ENCODE measurements at places on chromosomes 12 and 14. TPM values are rescaled to one million over a fixed set of nuclear protein-coding genes. Genes with fewer than 3 reads are reported as not detected.

DNA sequence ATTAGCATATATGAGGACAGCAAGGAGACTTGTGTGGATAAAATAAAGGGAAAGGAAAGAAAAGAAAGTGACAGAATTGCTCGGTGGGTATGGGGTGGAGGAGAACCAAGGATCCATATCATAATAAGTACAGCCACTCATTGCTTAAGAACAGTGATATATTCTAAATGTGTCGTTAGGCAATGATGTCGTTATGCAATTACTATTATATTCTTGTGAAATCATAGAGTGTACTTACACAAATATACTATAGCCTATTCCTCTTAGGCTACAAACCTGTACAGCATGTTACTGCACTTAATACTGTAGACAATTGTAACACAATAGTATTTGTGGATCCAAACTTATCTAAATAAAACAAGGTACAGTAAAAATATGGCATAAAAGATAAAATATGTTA is 271.1 kb downstream of the CCER1 start:
- no peak for DNase-seq

DNA sequence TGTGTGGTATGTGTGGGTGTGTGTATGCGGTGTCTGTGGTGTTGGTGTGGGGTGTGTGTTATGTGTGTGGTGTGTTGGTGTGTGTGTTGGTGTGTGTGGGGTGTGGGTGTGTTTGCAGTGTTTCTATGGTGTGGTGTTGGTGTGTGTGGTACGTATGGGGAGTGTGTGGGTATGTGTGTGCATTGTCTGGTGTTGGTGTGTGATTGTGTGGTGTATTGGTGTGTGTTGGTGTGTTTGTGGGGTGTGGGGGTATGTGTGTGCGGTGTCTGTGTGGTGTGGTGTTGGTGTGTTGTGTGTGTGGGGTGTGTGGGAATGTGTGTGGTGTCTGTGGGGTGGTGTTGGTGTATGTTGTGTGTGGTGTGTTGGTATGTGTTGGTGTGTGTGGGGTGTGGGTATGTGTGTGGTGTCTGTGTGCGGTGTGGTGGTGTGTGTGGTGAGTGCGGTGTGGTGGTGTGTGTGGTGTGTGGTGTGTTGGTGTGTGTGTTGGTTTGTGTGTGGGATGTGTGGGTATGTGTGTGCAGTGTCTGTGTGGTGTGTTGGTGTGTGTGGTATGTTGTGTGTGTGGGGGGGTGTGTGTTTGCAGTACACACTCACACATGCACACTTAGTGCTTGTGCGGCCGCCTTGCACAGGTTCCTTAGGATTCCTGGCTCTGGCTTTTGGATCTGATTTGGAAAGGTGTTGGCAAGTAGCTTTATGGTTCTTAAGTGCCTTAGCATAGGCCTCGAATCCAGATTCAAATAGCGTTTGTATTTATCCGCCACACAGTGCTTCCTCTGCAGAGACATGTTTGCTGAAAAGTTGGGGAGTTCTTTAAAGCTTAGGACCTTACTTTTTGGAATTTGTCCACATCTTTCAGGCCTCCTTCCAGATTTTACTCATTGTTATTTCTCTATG is 16.4 kb downstream of the MLXIP start:
- DNase-seq, result peak; percentile 47

- DNase-seq, result no peak
Measured at GRCh38 chr12:49545815-49546214, 7.0 kb downstream of the KCNH3 start.

DNA sequence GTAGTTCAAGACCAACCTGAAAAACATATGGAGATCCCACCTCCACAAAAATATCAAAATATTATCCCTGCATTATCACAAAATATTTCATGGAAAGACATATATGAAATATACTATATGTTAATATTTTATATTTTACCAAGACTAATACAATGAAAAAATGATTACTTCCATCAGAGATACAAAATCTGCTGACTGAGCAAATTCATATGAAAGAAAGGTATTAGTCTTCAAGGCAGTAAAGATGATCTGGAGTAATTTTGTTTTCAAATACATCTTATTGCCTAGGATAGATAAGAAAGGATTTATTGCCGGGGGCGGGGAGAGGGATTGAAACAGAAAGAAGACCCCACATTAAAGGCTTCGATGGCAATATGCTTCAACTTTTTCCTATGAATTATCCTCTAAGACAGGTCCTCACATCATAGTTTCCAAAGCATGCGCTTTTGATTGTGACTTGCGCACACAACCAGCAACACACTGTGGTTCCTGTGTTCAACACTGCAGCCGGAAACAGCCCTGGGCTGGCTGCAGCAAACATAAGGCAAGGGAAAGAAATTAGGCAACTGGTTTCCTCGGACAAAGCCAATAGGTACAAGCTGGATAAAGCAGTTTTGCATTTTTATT is 83.2 kb downstream of the SPPL3 start:
- no peak for DNase-seq

DNA sequence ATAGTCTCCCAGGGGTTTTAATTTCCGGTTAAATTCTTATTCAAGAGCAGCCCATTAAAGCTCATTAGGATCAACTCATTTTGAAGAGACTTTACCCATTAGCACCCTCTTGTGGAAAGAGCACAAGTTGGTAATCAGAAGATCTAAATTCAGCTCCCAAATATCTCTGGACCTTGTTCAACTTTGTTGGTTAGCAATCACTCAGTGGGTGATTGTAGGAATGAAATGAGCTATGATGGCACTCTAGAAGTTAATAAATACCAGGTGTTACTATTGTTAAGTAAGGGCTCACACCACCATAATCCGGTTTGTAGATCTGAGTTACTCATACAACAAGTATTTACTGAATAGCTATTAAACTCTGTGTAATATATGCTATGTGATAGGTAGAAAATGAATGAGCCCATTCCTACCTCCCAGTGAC is 42.9 kb downstream of the TRIP11 start:
- no peak for DNase-seq

TBX3 gene
- 13.9 TPM for total RNA-seq

DNA sequence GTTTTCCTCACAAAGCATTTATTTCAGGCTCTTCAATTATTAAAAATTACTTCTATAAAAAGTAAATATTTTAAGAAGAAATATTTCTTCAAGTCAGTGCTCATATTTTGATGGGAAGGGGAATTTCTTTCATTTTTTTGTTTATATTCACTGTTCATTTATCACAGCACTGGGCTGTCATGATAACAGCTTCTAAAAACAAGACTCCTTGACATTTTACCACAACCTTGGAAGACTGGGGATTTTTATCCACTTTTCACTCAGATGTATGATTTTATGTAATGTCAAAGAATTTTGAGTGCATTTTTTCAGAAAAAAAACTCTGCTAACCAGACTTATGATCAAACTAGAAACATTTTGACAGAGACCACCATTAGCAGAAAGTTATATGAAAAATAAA is 149.7 kb downstream of the PHLDA1 start:
- no peak for DNase-seq

GRCh38 chr12:15268927-15269552 is 47.8 kb upstream of the RERG start:
- DNase-seq, result peak; percentile 22

NFE2 gene
- 0.31 TPM for total RNA-seq

DNA sequence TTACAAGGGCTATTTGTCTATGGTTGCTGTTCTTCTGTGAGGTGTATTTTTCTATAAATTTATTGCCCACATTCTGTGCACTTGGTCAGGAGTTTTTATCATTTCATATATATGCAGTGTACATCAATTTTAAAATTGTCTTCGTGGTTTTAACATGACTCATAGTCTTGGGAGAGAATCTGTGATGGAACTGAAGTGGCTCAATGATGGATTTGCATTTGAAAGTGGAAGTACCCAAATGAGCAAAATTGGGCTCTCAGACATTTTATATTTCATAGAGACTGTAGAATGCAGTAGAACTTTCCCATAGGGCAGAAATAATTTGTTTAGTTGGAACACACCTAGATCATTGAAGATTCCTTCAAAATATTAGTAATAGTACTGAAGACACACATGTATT is 1.9 kb upstream of the SCFD1 start:
- DNase-seq, result no peak

- no peak for DNase-seq
Measured at GRCh38 chr14:65027127-65027799, 40.6 kb downstream of the FNTB start.

DNA sequence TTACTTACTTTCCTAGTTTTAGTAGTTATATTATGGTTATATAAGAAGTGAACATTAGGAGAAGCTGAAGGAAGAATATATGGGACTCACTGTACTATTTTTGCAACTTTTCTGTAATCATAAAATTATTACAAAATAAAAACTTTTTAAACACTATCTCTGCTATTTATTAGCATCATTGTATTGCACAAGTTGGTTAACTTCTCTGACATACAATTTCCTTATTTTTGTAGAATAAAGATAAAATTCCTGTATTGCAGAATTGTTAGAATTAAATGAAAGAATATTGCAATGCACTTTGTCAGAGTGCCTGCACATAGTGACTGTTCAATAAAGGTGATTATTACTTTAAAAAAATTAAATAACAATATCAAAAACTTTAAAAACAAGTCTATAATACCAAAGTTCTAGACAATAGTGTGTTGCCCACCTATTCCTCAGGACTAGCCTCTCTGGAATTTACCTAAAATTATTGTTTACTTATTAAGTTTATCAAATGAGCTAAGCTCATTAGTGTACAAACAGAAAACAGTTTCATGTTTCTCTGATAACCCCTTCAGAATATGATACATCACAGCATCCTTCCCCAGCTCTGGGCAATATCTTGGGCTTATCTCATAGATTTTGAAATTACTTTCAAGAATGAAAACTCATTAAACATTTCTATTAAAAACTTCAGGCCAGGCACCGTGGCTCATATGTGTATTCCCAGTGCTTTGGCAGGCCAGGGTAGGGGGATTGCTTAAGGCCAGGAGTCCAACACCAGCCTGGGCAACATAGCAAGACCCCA is 77.4 kb upstream of the TMPO start:
- DNase-seq, result no peak

DNA sequence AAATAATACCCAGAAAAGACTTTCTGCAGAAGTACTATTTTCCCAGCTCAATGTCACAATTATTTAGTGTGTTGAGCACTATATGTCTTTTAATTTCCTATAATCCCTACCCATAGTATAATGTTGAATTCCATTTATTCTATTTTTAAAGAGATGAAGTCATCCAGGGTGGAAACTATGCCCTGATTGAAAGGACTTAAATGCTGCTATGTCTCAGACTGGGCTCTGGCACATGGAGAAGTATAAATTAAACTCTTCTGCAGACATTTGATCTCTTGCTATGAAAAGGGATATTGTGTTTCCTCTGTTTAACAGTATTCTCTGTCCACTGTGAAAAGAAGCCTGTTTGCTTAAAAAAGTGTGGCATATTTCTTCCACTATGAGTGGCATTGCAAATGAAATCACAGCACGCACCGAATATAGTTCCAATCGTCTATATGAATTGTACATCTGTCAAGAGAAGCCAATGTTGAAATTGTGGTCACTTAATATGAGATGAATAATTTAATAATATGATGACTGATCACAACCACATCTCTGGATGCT is 192.3 kb downstream of the BCAT1 start:
- DNase-seq, result no peak

- DNase-seq, result no peak
Measured at GRCh38 chr12:28012333-28012918, 39.9 kb upstream of the PTHLH start.

DNA sequence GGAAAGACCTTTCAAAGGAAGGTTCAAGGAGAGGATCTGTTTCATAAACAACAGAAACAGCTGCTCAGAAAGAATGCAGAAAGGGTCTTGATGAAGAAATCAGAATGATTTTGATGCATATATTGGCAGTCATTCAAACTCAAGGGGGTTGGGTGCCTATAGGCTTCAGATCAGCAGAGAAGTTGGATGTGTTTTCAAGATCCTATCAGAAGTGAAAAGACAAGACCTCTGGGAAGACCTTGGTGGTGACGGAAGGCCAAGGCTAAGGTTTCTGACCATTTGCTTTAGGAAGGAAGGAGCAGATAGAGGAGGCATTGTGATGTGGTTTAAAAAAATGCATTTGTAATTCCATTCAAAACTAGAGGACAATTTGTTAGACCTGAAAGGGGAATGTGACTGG is 15.2 kb upstream of the PTPRB start:
- no peak for DNase-seq

PYGL gene
- 43.7 TPM for total RNA-seq

DNA sequence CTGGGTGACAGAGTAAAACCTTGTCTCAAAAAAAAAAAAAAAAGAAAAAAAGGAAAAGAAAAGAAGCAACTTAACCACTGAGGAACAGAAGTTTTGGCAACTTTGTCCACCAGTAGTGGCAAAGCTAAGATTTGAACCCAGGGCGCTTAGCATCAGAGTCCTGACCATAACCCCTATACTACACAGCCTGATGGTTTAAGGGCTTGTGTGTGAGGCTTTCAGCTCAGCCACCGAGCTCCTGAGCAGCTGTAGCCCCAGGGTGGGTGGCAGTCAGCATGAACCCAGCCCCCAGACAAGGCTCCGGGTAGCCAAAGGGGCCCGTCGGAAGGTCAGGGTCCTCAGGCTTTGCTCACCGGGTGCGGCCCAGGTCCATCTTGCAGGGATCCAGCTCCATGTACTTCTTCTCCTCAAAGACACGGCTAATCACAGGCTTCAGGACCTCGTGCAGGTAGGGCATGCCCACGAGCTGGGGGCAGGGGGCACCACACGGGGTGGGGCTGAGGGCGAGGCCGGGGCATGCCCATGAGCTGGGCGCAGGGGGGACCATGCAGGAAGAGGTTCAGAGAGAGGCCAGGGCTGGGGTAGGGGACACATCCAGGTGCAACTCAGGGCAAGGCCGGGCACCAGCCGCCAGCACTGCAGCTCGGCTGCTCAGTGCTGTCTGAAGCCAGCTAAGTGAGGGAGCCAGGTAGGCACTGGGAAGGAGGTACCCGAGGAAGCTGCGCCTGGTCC is 20.9 kb downstream of the RASAL1 start:
- no peak for DNase-seq

KRT83 gene
- total RNA-seq, result not detected

DNA sequence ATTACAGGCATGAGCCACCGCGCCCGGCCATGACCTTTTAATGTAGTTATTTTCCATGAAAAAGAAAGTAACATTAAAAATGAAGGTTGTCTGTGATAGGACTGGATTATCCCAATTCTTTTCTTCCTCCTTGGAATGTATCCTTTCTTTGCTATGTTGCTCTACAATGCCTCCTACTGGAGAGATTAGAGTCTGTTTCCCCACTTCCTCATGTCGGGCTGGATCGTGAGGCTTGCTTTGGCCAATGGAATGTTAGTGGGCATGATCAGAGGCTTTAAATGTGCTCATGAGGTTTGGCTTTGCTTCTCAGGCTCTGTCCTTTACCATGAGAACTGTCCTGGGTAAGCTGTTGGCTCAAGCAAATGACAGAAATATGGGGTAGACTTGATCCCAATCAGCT is 34.7 kb upstream of the SOCS2 start:
- DNase-seq, result no peak

OR4Q3 gene
- not detected for total RNA-seq

Measured in mucosa of descending colon (tissue), 3 donors.